ENCODE measurements at places on chromosomes 6 and 20.
A peak's percentile ranks its signal among the peaks of the same experiment; 100 is the strongest.

DNA sequence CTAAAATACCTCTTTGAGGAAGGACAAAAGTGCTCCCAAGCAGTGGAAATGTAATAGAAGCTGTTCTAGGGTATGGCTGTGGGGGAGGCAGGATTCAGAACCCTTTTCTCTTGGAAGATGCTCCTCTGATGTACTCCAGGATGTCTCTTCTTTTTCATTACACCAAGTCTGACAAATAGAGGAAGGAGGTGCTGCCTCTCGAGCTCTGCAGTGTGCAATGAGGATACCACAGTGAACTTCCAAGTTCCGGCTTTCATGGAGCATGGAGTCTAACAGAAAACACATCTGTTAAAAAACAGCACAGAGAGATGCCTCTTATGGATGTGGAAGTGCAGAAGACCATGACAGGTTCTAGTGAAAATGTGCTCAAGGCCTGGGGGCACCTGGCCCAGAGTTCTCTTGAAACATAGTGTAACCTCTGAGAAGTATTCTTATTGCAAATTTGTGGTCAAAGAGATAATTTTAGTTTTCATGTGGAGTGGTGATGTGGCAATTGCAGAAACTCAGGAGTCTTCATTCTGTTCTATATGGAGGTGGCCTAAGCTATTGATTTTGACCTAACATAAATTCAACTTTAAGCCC, 362.0 kb upstream of the CITED2 start:
- DNase-seq: no peak

GRCh38 chr6:15921243-15921642, 207.6 kb upstream of the MYLIP start:
- no peak for DNase-seq

- DNase-seq: no peak
These were observed 35.0 kb downstream of the SHPRH start for GRCh38 chr6:145929037-145929633.

DNA sequence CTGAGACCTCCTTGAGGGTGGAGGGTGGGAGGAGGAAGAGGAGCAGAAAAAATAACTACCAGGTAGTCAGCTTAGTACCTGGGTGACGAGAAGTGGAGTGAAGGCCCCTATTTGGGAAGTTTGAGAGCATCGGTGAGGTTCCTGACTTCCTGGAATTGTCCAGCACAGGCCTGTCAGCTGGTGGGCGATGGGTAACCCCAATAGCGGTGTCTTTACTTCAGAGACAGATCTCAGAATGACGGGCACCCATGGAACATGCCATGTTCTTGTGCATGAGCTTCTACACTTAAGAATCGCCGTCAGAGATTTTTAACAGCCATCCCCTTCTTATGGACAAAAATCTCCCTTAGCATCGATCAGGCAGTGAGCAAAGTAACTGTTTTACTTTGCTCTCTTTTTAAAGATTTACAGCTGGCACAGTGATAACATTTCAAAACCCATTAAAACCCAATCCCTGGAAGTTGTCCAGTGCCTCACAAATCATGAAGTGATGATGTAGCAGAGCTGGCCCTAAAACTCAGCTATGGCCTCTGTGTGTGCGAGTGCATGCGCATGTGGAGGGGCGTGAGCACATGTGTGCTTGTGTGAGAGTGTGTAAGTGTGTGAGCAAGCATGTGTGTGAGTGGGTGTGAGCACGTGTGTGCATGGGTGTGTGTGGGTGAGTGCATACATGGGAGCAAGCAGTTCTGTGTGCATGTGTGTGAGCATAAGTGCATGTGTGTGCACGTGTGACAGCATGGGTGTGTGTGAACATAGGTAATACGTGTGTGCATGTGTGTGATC, 85.2 kb downstream of the DLL1 start:
- DNase-seq: no peak

DNA sequence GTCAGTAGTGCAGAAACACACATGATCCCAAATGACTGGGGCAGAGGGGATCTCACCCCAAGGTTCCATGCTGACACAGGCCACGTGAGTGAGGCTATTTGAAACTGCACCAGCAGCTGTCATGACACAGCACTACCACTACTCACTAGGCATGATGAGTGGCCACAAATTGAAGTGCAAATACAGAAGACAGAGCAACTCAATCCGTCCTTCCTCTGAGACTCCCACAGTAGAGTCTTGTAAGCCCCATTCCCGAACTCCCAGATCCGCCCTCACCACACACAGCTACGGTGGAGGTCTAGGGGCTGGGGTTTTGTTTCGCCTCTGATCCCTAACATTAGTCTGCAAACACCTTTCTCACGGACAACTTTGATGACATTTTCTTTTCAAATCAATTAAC, 113.3 kb upstream of the NUP153 start:
- no peak for DNase-seq

DNA sequence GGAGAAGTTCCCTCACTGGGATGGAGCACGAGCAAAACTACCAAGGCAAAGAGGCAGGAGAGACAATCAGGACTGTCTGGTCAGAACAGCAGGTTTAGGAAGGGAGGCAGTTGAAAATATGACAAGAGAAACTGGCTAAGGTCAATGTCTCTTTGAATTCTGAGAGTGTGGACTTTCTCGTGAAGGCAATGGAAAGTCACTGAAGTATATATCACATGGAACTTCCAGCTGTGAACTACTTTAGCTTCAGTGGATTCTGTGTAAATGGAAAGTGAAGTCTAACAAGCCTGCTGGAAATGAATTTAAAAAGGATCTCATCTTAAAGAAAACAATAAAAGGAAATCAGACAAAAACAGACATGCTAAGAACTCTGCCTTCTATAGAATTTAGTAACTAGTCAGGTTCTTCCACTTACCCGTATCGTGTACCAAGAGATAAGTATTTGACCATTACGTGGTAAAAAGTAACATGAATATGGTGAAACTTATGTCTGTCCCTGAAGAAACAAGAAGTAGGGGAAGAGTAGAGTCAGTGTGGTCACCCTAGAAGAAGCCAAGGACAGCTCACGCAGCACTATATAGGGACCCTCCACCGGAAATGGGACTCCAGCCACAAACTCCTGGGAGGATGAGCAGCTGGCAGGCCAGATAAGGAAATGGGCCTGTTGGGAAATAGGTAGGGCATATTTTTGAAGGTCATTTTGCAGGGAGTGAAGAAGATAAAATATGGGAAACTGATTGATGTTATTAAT, 123.4 kb downstream of the MAP7 start:
- no peak for DNase-seq

- peak; percentile 53 for DNase-seq
These were observed 49.7 kb upstream of the BHLHE23 start for GRCh38 chr20:63056236-63057170.

DNA sequence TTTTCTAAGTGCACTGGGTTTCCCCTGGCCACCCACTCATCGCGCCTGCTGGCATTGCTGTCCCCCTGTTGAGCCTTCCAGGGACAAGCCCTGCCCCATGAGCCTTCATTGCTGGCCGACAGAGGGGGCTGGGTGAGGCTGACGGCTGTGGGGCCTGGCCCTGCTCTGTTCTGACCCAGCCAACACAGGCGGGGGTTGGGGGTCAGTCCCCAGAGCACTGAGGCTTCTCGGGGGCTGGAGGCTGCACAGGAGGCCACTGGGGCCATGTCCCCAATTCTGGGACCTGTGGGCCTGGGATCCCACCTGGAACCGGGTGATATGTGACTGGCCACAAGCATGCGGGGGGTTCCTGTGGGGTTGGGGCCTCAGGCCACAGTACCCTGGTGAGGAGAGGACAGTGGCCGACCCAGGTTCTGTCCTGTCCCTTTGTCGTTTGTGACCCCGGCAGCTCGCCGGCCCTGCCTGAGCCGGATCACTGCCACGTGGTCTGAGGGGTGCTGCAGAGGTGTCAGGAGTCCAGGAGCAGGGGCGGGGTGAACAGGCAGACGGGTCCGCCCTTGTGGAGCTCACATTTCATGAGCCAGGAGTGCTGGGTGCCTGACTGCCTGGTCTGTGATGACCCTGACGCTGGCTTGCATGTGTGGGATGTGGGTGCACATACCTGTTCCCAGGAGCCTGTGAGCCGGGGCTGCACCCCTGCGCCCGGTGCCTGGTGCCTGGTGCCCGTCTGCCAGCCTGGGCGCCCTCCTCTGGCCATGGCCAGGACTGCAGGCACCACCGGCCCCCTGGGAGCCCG, 2.1 kb upstream of the COL20A1 start:
- DNase-seq: peak; percentile 83

- DNase-seq: no peak
These were observed 318.3 kb downstream of the HACE1 start for GRCh38 chr6:104541411-104541810.

DNA sequence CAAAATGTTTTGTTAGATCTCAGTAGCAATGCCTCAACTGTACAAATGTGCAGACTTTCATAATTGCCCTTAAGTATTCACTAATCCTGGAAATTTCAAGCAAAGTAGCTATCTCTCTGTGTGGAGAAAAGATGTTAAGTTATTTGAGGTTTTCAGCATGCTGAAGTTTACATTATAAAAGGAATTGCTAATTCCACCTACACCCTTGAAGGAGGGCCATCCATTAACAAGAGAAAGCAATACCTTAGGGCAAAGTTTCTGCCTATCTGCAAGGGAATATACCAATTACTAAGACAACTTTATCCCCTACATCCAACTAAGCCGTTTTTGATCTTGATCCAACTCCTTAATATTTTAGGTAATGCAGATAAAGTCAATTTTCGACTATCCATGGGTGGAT, 380.7 kb upstream of the BTBD3 start:
- no peak for DNase-seq

DNA sequence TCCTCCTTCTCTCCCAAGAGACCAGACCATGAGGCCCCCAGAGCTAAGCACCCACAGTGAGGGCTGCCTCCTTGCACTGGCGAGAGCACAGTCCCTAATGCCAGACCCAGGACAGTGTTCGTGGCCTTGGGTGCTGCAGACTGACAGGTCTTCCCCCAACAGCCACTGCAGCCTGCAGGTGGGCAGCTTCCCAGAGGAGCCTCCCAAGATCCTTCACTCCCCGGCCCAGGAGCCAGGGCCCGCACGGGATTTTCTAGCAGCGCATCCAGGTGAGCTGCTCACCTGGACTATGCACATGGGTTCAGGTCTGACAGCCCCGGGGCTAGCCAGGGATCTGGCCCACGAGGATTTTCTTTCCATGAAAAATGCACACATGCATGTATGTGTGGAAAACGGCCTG, 41.7 kb downstream of the SUMO4 start:
- DNase-seq: no peak

DNA sequence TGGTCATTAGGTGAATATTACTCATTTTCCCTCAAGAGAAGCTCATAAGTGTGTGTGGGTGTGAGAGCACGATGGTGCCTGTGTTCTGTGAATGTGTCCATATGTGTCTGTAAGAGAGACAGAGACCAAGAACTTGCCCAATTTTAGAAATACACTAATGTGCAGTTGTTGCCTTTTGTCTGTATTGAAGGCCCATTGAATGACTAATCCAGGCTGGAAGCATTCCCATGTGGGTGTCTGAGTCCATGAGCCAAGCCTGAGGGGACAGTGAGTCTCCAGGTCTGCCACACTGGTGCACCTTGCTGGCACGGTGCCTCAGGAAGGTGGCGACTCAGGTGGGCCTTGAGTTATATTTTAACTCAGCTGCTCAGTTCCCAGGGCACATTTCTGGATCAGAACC, 25.5 kb upstream of the ASXL1 start:
- peak; percentile 14 for DNase-seq

- DNase-seq: no peak
These were observed 62.0 kb upstream of the PDE7B start for GRCh38 chr6:135789375-135790050.

DNA sequence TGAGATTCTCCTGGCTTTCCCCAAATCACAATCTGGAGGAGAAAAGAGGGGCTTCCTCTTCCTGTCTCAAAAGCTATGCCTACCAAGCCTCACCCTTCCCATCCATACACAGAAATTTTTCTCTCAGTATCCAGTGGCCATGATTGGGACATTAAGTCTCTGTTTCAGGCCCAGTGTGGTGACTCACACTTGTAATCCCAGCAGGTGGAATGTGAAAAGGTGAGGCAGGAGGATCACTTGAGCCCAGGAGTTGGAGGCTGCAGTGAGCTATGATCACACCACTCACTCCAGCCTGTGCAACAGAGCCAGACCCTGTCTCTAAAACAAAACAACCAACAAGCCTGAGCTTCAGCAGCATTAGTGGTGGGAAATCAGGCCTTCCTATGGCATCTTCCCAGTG, 210.0 kb downstream of the OGFRL1 start:
- DNase-seq: no peak

DNA sequence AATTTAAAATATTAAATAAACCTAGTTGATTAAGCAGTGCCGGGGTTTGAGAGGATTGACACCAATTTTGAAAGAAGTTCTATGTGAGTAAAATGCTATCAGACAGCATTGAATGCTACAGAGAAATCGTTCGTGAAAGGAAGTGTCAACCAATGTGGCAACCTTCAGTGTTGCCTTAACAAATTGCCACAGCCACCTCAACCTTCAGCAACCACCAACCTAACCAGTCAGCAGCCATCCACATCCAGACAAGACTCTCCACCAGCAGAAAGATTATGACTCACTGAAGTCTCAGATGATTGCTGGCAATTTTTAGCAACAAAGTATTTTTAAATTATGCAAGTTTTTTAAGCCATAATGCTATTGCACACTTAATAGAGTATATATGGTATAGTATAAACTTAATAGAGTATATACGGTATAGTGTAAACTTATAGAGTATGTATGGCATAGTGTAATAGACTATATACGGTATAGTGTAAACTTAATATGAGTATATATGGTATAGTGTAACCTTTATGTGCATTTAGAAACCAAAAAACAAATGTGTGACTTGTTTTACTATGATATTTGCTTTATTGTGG, 65.3 kb upstream of the ID4 start:
- no peak for DNase-seq

GRCh38 chr20:35311409-35311808, 19.2 kb upstream of the FAM83C start:
- DNase-seq: peak; percentile 90

DNA sequence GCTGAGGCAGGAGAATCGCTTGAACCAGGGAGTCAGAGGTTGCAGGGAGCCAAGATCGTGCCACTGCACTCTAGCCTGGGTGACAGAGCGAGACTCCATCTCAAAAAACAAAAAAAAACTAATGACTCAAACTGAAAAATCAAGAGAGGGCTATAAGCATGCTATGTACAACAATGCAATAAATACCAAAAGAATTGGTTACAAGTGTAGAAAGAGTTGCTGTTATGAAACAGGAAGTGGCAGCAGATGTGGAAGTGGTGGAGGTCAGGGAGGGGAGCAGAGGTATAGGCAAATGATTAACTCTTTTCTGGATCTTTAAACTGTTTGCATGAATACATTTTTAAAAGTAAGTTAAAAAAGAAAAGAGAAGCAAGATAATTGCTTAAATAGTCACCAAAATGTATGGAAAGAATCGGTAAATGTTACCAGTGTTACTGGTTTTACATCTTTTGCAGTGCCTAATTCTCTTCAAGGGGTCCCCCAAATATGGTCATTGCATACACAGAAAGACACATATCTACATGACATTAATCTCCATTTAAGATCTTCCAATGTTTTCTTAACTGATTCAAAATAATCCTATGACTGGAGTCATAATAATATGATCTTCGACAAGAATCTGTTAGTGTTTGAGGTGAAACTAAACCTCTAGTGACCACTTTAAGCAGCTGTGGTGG, 15.0 kb downstream of the CALHM6 start:
- no peak for DNase-seq

DNA sequence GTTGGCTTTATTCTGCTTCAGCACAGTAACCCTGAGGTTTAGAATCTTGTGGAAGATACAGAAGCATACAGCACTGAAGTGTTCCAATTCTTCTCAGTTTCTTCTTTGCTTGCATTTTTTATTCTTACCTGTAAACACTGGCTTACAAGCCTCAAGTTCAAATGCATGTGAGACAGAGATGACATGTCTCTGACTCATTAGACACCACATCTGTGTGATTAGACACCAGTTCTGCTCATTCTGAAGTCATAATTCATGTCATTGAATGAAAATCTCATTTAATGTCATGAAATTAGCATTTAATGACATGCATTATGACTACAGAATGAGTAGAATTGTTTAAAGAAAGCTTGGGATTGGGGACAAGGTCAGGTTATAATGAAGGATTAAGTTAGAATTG, 5.8 kb downstream of the GZF1 start:
- DNase-seq: no peak
